OCI-LY7 (cell line): ENCODE measurements at places on chromosomes 3 and 15.

GRCh38 chr3:136667081-136667480 is 85.1 kb downstream of the STAG1 start:
- no peak for DNase-seq

- DNase-seq = no peak
Measured at GRCh38 chr15:70701891-70702568, 61.3 kb downstream of the UACA start.

DNA sequence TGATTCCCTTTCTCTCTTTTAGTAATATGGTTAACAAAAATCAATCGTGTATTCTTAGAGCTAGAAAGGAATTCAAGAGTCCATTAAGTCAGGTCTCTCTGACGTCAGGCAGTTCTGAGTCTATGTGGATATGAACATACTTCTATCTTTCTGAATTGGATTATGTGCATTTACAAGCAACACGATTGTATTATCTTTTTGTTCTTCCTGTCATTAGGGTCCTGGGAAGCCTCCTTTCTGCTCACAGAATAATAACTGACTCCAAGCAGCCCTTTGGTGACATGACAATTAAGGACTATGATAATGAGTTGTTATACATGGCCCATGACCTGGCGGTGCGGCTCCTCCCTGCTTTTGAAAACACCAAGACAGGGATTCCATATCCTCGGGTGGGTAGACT is 14.0 kb downstream of the EDEM1 start:
- no peak for DNase-seq

- DNase-seq = peak; percentile 10
Measured at GRCh38 chr3:38843898-38844297, 27.9 kb upstream of the SCN10A start.

DNA sequence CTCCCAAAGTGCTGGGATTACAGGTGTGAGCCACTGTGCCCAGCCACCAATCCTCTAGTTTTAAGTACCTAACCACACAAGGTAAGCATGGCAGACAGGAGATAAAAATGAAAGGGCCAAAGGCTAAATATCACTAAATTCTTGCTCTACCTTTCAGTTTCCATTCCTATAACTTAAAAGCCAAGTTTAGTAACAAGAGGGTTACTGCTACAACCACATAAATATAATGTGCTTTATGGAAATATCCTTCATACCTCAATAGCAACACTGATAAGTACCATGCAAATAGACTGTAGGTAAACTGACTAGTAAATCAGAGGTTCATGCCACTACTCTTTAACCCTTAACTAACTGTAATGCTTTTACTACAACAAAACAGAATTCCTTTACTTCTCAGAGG is 38.7 kb upstream of the MUC13 start:
- no peak for DNase-seq

- DNase-seq = no peak
Measured at GRCh38 chr3:53944028-53944427, 52.4 kb upstream of the SELENOK start.

- DNase-seq = no peak
Measured at GRCh38 chr3:107950417-107950816, 140.4 kb downstream of the CD47 start.

DNA sequence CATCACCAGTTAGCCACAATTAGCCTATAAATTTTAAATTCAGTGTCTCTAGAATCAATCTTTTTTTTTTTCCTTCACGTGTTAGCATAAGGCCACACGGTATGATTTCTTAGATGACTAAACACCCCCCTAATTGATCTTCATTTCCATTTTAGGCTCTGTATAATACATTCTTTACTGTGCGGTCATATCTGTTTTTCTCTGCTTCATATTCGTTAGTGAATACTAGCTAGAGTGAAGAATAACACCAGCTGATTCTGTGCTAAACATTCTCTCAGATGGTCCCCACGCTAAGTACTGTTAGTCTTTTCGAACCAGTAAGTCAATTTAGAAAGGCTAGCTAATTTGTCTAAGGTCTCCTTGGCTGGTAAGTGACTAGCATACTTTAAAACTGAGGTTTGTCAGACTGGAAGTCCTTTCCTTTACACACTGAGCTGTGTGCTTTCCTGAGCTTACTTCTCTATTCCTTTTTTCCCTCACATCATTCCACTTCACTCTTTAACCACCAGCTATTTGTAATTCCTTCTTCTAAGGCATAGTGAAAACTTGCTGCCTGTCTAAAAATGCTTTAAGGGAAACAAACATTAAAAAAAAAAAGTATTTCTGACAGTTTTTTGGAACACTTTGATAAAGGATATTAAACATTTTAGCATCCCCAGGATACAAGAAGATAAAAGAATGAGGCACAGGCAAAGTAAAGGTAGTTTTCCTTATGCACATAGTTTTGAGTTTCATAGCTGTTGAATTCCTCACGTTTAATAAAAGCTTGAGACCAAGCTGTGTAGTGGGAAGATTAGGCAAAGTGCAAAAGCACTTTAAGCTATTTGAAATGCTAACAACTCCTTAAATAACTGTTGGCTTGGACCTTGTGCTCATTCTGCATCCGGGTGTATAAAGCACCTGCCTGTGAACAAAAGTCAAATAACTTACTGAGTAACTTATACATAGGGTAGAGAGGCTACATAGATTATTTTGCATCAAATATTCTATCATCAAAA is 17.1 kb downstream of the ZFAND6 start:
- no peak for DNase-seq

- no peak for DNase-seq
Measured at GRCh38 chr15:25057574-25057973, 102.8 kb downstream of the SNRPN start.

- no peak for DNase-seq
Measured at GRCh38 chr3:173943264-173943663, 545.7 kb downstream of the NLGN1 start.

- DNase-seq = no peak
Measured at GRCh38 chr3:45024542-45025255, 1.4 kb upstream of the CLEC3B start.

DNA sequence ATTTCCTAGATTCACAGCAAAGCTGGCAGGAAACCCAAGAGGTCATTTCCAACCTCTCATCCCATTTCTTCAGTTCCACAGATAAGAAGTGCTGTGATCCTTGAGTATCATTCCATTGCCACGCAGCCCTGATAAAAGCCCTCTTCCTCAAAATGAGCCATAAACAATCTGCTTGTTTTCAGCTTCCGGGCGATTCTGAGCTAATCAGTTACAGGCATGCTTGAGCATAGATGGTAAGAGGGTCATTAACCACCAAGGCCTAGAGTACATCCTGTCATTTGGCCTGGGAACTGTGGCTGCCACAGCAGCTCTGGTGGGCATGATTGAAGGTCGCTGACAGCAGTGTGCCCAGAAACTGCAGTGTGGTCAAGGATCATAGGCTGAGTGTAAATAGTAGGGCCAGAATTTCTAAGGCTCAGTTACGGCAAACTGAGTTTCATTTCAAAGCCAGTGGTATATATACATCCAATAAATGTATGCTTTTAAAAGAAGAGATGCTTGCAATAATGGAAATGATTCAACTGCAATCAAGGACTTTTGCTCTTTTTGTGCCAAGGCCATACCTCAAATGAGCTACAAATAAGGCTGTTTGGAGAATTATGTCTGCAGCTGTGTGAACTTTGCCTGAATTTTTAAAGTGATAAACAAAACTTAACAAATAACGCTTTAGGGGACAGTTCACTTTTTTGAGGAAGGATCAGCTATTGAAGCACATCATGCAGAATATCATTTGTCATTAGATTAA is 47.3 kb downstream of the P3H2 start:
- no peak for DNase-seq

- no peak for DNase-seq
Measured at GRCh38 chr15:92118936-92119325, 265.4 kb downstream of the SLCO3A1 start.

- DNase-seq = no peak
Measured at GRCh38 chr15:36599620-36600433, 20.4 kb downstream of the CDIN1 start.

- DNase-seq = no peak
Measured at GRCh38 chr3:135145581-135145980, 350.5 kb downstream of the EPHB1 start.

- no peak for DNase-seq
Measured at GRCh38 chr15:32053719-32054118, 23.4 kb downstream of the CHRNA7 start.

DNA sequence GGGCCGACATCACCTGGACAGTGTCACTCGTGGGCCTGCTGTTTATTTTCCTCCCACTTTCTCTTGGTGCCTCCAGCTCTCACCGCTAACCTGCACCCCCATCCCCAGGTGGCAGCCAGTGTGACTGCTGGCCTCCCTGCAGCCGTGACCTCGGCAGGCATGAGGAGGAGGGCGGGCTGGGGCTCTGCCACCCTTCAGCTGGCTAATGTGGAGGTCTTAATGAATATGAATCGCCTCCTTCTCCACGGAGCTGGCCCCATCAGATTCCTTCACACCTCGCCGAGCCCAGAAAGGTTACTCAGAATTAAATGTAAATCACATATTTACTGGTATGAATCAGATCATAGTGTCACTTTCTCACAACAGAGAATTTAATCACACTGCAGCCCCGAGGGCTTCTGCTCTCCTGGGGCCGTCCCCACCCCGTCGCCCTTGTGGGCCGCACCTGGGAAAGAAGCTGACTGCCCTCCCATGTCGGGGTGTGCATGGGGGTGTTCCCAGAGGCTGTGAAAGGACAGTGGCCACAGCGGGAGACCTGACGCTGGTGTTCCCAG is 171.1 kb upstream of the TLE3 start:
- no peak for DNase-seq

DNA sequence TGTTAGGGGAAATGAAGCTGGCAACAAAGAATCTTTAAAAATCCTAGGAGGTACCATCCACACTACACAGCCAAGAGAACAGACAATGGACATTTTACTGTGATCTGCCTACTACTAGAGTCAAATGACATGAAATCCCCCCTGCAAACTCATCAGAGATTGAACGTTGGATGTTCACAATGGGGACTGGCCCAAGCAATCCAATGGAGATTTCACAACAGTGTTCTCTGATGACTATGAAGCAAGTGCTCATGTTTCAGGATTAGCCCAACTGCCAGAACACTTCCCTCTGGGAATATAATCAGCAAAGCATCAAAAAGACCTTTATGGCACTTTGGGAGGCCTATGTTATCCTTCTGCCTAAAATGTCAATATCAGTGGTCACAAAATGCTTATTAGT is 97.8 kb downstream of the IGSF11 start:
- no peak for DNase-seq

- no peak for DNase-seq
Measured at GRCh38 chr3:149626671-149627070, 31.2 kb downstream of the WWTR1 start.

DNA sequence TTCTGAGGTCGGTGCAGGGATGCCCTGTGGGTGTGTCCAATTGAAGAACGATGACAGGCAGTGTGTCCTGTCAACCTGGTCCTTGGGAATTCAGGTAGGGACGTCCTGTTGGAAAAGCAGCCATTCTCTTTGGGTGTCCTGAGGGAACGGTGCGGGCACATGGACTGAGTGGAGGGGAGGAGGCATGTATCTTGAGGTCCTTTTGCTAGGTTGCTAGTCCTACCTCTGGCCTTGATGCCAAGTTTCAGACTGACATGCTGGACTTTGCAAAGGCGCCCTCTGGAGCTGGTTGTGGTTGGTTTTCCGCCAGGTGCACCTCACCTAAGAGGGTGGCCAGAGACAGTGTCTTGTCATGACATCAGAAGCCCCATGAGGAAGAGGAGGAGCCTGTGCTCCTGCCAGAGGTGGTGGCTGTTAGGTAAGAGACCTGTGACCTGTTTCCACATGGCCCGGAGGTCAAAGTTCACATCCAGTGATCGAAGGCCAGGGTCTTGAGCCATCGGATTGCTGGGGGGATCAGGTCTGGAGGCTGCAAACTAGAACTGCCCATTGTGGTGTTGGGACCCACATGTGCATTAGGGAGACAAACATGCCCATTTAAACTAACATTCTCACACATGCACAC is 106.3 kb downstream of the SNRPN start:
- DNase-seq = no peak

DNA sequence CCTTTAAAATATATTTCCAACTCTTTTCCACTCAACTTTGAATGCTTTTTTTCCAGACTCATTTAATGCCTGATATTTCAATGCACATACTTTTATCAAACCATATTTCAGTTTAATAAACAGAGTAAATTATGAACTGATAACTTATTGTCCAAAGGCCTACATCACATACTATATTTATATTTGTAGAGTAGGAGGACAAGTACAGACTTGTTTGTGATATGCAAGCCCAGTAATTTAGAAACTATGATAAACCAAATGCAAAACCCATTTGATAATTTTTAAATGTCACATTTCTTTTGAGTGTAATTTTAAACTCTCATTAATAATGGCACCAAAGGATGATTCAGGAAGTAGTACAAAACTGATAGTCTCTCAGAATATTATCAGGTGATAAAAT is 3.3 kb downstream of the RFX7 start:
- DNase-seq = no peak

GRCh38 chr15:100338247-100338646 is 3.5 kb downstream of the ADAMTS17 start:
- DNase-seq = no peak

DNA sequence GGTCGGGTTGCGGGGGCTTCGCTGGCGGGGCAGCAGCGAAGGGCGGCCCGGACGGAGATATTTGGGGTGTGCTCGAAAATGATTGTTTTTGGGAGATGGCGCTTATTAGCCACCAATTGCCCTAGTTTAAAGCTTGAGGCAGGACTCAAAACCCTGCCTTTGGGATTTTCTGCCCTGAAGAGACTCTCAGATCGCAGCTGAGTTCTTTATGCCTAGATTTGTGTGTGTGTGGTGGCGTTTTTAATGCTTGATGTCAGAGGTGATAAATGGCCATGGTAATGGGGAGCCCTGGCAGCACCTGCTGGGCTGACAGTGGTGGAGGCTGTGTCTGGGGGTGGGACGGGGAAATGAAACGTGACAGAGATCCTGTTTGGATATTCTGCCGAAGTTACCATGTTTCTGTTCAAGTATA is 604 bp downstream of the KCTD6 start:
- peak; percentile 70 for DNase-seq

DNA sequence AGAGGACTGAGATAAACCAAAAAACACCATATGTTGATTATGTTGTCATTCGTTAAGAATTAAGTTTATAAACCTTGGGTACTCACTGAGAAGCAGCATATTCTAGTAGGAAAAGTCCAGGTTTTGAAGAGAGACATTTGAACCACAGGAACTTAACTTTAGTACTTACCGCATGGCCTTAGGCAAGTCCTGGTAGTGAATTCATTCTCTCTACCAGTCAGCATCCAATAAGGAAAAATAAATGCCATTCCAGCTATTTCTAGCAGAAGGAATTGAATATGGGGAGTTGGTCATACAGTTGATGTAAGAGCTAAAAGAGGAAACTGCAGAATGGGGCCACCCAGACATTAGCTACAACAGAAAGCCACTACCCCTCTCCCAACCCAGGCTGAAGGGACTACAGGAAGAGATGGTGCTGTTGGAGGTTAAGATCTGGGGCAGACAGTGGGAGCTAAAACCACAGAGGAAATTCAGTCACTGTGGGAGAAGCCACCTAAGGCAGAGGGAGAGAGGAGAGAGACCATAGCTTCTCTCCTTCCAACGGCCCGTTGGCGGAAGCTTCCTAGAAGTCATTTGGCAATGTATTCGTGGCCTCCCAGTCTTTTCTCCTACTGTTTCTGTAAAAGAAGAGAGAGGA is 133.8 kb upstream of the RARB start:
- no peak for DNase-seq
